ENCODE measurements at places on chromosomes 11 and 22.

GRCh38 chr11:10653261-10653660, 40.3 kb downstream of the IRAG1 start:
- DNase-seq = no peak

DNA sequence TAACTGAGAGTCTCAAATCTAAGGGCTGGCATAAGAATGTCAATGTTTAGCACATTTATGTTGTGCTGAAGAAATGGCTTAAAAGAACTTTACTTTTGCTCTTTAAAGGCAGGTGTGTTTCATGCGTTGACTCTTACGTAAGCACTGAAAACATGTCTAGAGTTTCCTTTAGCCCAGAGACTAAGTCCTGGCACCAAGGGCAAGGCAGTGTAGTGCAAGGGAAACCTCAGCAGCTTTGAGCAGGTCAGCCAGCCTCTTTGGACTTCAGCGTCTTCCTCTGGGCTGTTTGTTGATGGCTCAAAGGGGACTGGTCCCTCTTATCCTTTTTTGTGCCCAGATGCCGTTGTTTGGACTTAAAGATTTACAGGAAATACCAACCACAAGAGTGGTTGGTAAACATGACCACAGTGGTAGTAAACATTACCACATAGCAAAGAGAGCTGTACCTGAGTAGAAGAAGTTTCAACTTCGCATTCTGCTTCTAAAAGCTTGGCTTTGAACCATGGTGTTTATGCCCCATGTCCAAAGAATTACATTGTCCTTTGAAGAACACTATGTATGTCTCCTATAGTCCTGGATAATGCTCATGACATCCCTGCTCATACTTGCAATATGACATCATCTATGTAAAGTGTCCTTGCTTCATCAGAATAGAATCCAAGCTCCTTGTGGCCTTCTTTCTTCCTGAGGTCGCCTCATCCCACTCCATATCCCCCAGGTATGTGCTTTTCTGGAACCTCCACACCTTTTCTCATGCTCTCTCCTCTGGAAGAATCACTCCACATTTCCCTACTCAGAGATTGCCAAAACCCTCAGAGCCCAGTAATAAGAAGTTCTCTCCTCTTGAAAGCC, 23.5 kb downstream of the TENM4 start:
- no peak for DNase-seq

- DNase-seq = no peak
Observed at GRCh38 chr11:86228269-86229038, 16.1 kb upstream of the EED start.

DNA sequence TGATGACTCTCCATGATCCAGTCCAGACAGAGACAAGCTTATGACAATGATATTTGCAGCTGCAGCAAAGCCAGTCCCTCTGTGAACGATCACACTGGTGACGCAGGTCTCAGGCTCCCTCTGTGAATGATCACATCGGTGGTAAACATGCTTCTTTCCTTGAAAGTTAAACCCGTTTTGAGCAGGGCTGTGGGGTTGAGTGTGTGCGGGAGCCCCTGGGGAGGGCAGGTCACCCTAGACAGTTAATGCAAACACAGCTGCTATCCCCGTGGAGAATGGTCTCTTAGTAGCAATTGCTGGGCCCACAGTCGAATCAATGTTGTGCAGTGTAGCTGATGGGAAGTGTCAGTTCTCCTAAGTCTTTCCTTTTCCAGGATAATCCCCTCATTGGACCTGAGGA, 71.0 kb upstream of the KIRREL3 start:
- no peak for DNase-seq

DNA sequence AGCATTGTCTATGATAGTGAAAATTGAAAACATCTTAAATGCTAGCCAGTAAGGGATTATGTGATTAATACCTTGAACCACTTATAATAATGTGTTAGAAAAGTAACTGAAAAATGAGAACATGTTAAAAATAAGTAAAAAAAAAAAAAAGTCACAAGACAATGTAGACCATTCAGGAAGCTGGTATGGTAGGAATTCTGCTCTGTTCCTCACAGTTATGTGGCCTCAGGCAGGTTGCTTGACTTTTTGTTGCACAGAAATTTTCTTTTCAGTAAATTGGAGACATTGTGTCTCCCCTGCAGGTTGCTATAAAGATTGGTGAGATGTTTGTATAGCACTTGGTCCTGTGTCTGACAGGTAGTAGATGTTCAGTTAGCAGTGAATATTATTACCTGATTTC, 17.3 kb upstream of the PLET1 start:
- DNase-seq = peak; percentile 21
